AG09309 (cell line): ENCODE measurements at places on chromosomes 3 and 15.

DNA sequence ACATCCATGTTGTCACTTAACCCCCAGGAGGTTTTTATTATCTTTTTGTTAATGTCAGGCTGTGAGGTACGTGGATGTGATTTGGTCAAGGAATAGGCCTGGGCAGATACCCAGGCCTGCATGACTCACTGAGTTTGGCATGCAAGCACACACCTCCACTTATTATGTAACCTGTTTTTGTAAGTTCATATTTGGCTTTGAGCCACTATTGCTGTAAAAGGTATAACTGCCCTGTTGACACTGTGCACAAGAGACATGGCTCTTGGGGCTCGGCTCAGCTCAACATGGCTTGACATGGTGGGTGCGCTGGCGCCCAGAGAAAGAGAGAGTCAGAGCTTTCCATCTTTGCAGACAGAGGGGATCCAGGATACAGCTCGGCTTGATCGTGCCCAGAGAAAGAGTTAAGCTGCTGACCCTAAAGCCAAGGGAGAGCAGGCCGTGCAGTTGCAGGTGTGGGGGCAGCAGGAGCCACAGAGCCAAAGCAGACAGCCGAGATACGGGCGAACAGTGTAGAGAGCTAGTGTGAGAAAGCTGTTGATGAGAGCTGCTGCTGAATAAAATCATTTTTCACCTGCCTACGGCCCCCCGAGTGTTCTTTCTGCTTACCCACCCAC, 67.9 kb upstream of the UNC13C start:
- no peak for DNase-seq

GRCh38 chr3:57756528-57757401, 656 bp downstream of the SLMAP start:
- DNase-seq = no peak

- DNase-seq = peak; percentile 52
These were observed 18.9 kb upstream of the COPG1 start for GRCh38 chr3:129230311-129231019.

GRCh38 chr3:33229947-33230346, 11.3 kb upstream of the SUSD5 start:
- no peak for DNase-seq

DNA sequence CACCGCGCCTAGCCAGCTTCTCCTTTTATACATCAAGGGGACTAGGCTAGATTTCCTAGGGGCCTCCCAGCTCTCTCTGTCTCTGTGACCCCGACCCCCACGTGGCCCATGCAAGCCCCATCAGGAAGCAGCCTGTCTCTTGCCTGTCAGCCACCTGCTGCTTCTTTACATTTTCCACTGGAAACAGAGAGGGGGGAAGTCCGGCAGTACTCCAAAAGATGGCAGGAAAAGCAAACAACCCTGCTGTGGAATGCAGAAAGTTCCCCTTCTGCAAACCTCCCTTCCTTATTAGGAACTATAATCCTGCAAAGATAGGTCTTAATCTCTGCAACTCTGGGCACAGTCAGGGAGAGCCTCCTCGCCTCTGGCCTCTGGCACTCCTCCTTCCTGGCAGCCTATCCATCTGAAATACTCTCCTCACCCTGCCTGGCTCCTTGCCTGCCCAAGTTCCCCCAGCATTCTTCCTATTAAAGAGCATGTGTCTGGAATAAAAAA, 47.4 kb upstream of the HACD2 start:
- no peak for DNase-seq

DNA sequence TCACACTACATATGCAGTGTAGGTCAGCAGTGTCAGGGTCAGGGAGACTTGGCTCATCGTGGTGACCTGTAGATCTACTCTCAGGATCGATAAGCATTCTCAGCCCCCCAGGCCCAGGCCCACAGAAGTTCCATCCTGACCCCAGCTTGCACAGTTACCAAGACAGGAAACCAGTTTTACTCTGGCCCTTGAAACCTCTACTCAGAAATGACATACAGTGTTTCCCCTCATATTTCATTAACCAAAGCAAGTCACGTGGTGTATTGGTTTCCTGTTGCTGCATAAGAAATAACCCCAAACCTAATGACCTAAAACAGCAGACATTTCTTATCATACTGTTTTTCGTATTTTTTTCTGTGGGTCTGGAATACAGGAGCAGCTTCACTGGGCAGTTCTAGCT, 242.2 kb downstream of the SLCO3A1 start:
- DNase-seq = no peak

DNA sequence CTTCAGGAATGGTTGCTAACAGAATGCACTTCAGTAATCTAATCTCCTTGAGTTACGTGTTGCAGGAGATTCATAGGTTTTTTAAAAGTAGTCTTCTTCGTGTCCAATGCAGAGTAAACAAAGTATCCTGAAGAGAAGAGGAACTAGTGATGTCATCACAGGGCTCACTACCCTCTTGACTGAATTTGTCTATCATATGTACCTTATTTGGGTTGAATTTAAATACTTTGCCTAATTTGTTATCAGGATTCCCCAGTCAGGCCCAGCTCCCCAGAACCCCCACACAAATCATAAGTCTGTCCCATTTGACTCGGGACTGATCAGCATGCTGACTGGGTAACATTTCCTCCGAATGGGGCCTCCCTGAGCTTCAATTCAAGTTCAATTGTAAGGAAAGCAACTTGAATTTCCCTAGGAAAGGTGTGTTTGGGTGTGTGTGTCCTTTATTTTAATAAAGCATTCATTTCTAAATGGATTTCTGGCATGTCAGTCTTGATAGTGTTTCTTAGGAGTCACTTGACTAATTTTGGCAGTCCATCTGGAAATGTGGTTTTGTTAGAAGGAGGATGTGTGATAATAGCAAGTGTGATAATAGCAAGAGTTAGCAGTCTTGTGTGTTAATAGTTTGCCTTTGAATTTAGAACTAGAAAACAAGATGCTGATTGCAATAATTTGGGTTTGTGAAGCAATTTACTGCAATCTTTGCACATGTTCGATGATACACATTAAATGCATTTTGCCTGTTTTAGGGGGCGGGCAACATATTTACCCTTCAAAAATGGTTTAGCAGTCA, 21.9 kb downstream of the OXNAD1 start:
- DNase-seq = no peak

- DNase-seq = no peak
These were observed 15.0 kb downstream of the SPSB4 start for GRCh38 chr3:141065841-141066805.

DNA sequence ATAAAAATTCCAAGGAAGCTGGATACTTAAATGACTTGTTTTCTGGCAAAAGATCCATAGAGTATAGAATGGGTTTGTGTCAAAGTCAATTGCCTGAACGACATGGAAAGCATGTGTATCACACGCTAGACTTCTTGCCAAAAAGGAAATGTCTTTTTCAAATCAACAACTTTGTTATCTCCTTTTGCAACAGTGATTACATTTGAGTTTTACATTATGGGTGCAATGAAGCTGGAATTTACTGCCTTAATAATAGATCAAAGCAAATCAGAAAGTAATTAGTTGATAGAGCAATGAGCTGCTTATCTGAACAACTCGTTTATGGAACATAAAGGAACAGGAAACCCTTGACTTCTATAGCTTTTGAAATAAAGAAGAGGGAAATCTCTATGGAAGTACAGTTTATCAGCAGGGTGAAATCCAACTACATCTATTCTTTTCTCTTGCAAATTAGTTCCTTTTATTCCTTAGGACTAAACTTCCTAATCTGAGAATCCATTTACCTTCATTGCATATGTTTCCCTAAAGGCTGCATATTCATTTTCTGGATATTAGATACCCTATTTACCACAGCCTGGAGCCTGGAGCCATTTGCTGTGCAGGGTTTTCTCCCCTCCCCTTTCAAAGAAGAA, 415.1 kb upstream of the NECTIN3 start:
- no peak for DNase-seq

GRCh38 chr15:38266247-38266986, 13.8 kb downstream of the SPRED1 start:
- DNase-seq = no peak
